ENCODE measurements at places on chromosomes 5 and 9.

- no peak for DNase-seq
These were observed 133.2 kb downstream of the PIP5K1B start for GRCh38 chr9:68838245-68838644.

- DNase-seq, result no peak
These were observed 13.4 kb downstream of the ELAVL2 start for GRCh38 chr9:23812673-23813072.

DNA sequence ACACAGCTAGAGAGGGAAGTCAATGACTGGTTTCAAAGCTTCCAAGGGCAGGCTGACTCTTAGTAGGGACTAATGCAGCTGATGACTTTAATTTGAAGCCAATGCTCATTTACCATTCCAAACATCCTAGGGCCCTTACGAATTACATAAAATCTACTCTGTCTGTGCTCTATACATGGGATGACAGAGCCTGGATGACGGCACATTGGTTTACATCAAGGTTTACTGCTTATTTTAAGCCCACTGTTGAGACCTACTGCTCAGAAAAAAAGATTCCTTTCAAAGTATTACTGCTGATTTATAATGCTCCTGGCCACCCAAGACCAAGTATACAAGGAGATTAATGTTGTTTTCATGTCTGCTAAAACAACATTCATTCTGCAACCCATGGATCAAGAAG is 74.1 kb downstream of the DAP start:
- no peak for DNase-seq

DNA sequence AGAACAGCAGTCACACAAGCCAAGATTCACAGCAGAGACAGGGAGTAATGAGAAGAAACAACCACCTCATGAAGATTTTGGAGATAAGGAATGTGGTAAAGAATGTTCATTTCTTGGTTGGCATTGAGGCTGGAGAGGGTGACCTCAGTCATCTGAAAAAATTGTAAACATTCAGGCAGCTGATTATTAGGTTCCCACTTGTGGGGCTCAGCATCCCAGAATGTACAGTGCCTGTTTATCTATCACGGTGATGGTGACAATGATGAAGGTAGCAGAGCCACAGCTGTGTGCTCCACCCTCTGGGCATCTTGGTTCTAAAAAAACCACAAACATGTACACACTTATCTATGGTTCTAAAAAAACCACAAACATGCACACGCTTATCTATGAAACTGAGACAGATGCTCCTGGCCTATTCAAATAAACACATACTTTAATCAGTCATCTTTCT is 143.9 kb upstream of the MOCS2 start:
- DNase-seq, result no peak

- peak; percentile 22 for DNase-seq
These were observed 30.0 kb downstream of the DNAJC21 start for GRCh38 chr5:34959323-34959722.

- DNase-seq, result no peak
These were observed 36.7 kb downstream of the CNTLN start for GRCh38 chr9:17171309-17172094.

DNA sequence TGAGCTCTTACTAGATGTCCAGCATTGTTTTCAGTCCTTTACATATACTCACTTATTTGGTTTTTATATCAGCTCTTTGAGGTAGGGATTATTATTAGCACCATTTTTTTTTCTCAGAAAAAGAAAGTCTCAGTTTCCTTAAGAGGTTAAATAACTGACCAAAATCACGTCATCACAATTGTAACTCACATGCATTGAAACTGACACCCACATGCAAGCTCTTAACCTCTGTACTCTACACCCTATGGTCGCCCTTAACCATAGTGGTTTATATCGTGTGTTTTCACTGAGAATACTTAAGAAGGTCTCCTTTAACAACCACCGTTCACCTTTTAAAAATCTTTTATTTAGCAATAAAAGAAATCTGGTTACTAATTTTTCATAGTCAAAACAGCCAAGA is 61.0 kb downstream of the PRDM6 start:
- no peak for DNase-seq

DNA sequence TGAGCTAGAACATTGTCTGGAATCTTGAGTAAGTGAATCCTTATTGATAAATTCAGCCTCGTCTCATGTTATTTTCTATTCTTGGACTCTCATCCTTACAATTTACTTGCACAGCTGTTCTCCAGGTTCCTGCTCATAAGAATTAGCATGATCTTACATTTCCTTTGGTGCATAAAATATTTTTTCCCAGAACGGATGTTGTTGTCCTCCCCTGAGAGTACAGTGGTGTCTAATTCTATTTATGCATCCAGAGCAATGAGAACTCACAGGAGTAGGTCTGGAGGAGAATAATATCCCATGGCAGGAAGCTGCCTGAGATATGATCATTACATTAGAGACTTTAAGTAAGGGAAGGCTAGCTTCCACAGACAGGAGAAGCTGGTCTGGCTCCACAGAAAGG is 178.4 kb upstream of the MAST4 start:
- no peak for DNase-seq

DNA sequence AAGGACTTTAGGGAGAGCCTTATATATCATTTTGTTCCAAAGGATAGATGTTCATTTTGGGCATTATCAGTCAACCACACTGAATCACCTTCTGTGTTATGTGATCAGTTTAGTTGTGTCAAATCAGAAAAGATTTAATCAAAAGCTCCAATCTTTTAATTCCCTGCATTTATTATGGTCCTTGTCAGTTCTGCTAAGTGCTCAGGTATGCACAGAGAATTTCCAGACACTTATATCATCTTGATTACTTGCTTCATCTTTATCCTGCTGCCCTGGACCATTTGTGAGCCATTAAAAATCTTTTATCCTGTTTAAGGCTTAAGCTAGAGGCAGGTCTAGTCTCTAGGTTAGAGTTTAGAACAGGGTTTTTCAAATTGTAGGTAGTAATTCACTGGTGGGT is 179.1 kb downstream of the CWC27 start:
- DNase-seq, result no peak

- DNase-seq, result no peak
These were observed 51.5 kb downstream of the C5orf15 start for GRCh38 chr5:133916914-133917313.

- peak; percentile 54 for DNase-seq
These were observed at the start of gene CCDC112 for GRCh38 chr5:115296124-115297022. TSS of gene CCDC112 (minus strand) at chr5:115296654. CDS start at chr5:115296543, 111 bp downstream.

DNA sequence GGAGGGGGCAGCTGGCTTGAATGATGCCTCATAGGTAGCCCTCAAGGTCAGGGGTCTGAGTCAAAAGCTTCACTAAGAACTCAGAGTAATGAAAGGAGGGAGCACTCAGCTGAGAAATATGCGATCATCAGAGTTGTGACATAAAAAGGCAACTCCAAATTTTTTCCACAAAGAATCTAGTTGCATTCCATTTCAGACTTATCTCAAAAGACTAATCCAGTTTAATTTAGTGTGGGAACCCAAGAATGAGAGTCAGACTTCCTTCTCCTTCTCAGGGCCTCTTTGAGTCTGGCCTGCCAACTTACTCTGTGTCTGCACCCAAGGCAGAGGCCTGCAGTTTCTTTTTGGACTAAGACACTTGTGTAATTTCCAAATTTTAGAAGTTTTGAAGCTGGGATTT is 34.7 kb downstream of the GABRP start:
- no peak for DNase-seq

DNA sequence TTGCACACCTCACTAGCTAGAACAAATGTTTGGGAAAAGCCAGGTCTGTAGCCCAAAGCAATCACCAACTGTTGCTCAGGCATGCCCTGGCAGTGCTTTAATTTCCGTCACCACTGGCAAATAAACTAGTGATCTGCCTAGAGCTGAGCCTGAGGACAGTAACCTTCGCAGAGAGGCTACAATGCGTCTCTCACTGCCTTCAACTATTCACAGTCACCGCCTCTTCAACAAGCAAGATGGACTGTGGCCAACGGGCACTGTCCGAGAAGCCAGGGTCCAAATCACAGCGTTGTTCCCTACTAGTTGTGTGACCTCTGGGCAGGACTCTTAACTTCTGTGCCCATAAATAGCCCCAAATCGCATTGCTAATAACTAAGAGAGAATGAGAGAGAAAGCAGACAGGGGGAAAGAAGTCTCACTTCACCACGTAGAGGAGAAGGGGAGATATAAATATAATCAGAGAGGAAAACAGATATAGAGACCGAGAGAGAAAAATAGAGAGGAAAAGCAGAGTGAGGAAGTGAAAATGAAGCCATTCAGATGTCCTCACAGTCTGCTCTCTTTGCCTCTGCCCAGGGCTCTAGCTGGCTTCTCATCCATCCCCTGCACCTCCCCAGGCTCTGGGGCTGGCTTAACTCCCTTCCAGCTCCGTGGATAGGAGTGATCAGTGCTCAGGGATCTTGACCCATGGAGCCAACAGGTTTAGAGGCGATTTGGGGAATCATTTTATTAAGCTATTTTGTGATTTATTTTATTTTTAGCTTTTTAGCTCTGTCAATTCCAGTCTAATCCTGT is 157.9 kb downstream of the ZDHHC21 start:
- no peak for DNase-seq

GRCh38 chr9:120235081-120235480 is 344.9 kb downstream of the CDK5RAP2 start:
- no peak for DNase-seq

DNA sequence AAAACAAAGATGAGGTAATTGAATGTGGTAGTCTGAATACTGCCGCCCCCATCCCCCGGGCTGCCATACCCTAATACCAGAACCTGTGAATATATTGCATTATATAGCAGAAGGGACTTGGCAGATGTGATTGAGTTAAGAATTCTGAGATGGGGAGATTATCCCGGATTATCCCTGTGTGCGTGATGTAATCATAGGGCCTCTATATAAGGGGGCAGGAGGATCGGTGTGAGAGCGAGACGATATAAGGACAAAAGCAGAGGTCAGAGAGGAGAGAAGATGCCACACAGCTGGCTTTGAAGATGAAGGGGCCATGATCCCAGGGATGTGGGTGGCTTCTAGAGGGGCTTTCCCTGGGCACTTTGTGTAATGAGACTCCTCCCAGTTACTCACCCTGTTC is 101.7 kb upstream of the TLE1 start:
- no peak for DNase-seq

DNA sequence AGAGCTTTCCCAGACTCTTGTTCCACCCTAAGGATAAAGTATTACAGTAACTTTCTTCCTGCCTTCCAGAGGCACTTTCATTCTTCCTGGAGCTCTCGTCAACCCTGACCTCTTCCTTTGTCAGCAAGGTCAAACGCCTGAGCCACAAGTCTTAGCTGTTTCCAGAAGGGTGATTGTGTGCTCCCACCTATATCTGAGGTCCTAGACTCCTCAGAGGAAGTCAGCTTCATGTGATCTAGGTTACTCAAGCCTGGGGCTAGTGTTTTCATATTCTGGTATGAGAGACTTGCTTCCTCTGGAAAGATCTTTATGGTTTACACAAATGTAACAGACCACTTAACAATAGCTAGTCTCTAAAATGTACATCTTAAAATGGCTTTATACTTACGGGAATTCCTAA is 5.4 kb upstream of the FAM120A start:
- DNase-seq, result no peak

GRCh38 chr5:96022971-96023370 is 61.3 kb upstream of the ELL2 start:
- DNase-seq, result no peak

- no peak for DNase-seq
These were observed 177.2 kb downstream of the GOLPH3 start for GRCh38 chr5:31996909-31997308.

DNA sequence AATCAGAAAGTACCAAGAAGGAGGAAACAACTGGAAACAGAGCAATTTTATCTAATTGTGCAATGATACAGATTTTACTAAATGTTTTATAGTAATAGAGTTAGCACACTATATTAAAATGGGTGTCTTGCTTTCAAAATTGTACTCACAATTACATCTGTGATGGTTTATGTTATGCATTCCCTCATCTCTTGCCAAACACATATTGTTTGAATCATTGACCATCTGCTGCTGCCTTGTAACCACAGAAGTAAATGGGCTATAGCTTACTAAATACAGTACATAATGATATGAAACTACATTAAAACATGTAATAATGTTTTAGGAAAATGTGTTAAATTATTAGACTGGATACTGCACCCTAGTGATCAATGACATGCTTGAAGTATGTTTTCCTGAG is 158.1 kb downstream of the SLC25A46 start:
- DNase-seq, result no peak

Measured in GM19239 (cell line).